ENCODE measurements at places on chromosomes 5 and 9.

GRCh38 chr5:59361454-59361853, 532.1 kb downstream of the PDE4D start:
- peak; percentile 9 for DNase-seq

DNA sequence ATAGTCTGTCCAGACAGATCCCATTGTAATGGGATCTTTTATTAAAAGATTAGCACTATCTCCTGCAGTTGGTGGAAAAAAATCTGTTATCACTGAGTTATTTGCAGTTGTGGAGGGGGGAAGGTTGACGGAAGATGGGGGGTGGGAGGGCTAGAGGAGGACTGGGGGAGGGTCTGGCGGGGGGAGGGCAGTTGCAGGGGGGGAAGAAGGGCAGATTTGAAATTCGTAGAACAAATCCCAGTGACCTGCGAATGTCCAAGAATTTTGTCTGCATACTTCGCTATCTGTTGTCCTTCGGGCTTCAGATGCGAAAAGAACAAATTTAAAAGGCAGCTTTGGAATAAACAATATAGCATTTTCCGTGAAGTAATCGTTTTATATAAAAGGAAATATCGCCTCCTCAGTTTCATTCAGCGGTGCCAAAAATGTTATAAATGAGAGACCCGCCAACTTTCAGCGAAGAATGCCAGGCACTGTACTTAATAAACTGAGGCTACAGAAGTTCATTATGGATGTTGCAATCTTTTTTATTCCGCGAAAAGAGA, 1.3 kb upstream of the FST start:
- peak; percentile 46 for DNase-seq

DNA sequence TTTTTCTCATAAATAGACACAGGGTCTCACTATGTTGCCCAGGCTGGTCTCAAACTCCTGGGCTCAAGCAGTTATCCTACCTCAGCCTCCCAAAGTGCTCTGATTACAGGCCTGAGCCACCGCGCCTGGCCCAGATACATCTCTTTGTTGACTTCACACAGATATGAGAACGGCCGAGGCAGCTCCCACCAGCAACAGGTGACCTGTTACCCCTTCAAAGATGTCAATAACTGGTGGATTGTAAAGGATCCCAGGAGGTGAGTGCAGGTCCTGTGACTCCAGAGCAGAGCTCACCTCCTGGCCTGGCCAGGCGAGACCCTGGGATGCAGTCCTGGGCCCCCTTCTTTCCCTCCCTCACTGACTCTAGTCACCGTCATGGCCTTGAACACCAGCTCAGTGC, 9.2 kb downstream of the POMT1 start:
- DNase-seq = no peak

DNA sequence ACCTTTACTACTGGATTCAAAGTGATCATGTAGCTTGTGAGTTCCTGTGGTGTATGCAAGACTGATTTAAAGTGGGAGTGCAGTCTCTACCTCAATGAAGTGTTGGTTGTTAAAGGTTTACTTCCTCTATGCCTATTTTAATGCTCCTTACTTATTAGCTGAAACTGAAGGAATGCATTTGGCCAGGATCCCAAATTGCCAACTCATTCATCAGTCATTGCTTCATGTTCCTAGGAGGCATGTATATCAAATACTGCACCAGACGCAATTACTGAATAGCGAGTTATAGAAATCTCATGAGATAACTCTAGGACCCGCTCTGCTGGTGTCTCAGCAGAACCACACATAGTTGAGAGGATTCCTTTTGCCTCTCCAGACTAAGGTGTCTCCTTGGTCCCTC, 143.0 kb upstream of the RPS23 start:
- DNase-seq = no peak

DNA sequence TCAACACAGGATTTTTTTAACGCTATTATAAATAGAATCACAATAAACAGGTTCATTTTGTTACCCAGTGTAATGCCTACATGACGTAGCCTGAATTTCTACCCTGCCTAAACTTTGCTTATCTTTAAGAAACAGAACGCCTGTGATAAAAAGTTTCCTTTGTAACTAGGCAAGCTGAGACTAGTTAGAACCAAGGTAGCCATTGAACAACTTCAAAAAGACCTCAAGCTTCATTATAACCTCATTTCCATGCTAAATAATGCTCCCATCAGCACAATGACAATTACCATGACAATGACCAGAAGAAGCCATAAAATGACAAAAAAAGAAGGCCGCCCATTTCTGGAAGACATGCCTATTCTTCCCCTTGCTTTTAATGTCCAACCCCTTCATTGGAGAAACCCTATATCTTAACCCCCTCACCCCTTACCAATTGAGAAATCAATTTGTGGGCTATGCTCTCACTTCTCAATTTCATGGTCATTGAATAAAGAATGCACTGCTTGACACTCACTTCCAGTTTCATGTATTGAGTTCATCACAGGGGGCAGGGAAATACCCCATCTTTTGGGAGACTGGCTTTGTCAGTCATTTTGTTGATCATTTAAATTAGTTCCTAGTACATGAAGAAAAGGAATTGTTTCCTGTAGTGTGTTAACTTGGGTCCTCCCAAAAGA, 276.8 kb downstream of the MCTP1 start:
- DNase-seq = peak; percentile 76

- DNase-seq = no peak
Measured at GRCh38 chr9:15735083-15735857, 182.4 kb downstream of the CCDC171 start.

GRCh38 chr9:3023449-3023848, 179.6 kb upstream of the PUM3 start:
- DNase-seq = no peak

DNA sequence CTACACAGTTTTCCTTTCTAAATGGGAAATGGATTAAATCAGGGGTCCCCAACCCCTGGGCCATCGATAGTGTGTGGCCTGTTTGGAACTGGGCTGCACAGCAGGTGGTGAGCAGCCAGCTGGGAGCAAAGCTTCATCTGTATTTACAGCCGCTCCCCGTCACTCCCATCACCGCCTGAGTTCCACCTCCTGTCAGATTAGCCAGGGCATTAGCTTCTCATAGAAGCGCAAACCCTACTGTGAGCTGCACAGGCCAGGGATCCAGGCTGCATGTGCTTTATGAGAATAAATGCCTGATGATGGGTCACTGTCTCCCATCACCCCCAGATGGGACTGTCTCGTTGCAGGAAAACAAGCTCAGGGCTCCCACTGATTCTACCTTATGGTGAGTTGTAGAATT, 41.2 kb upstream of the FLT4 start:
- no peak for DNase-seq

- peak; percentile 53 for DNase-seq
Measured at GRCh38 chr5:122392824-122393223, 80.8 kb downstream of the SNCAIP start.

GRCh38 chr9:90268613-90269012, 374.0 kb downstream of the DIRAS2 start:
- DNase-seq = no peak
